ENCODE measurements at places on chromosomes 13 and 19. TPM values are rescaled to one million over a fixed set of nuclear protein-coding genes. Genes with fewer than 3 reads are reported as not detected.

The KLK15 gene
- total RNA-seq = not detected

The CKM gene
- not detected for total RNA-seq

The LSR gene
- total RNA-seq = 1.7 TPM

The KLK10 gene
- total RNA-seq = not detected

The WDR87 gene
- not detected for total RNA-seq

The SHISA7 gene
- 7.1 TPM for total RNA-seq

The COL4A2 gene
- 54.8 TPM for total RNA-seq

The DAND5 gene
- not detected for total RNA-seq

The CNFN gene
- not detected for total RNA-seq

The ZNF20 gene
- 5.9 TPM for total RNA-seq

The ZNF274 gene
- total RNA-seq = 18.7 TPM

The TSHZ3 gene
- 25.6 TPM for total RNA-seq

The ZNF578 gene
- total RNA-seq = 24.3 TPM

Measured in temporal lobe (tissue), 4 donors.